ENCODE measurements at places on chromosomes 7 and 10. TPM values are rescaled to one million over a fixed set of nuclear protein-coding genes. Genes with fewer than 3 reads are reported as not detected.

GRCh38 chr7:131188367-131189339 lies 139.0 kb upstream of the MKLN1 start:
- DNase-seq: peak; percentile 44

DNA sequence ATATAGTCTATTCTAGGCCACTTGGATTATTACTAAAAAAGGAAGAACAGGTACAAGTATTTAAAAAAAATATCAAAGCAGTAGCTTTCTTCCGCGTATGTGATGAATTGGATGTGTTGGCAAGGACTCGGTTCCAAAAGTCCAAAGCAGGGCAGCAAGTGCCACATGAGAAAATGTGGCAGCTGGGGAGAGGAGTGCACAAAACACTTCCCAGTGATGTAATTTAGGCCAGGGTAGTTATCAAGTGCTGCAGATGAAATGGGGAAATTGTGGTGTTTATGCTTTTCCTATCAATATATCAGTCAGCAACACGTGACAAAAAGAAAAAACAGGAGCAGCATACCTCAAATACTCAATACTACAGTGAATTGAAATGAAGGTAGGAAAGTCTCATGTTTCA lies 7.0 kb downstream of the RHOBTB1 start:
- DNase-seq: no peak

DNA sequence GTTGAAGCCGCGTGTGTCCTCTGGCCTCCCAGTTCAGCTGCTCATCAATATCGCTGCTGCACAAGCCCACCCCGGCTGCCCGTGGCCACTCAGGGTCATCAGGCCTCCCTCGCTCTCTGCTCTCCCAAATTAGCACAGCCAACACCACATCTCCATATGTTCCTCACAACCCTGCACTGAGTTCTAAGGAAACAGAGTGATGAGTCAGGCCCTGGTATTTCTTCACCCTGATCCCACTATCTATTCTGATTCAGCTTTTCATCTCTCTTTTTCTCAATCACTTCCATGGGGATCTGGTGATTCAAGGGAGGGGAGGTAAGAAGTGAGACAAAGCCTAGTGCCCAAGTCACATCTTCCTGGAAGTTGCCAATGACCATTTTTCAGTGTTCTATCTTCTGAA lies 23.8 kb downstream of the CYTH3 start:
- no peak for DNase-seq

GRCh38 chr10:124324856-124325632 lies 93.7 kb downstream of the OAT start:
- DNase-seq: no peak

DNA sequence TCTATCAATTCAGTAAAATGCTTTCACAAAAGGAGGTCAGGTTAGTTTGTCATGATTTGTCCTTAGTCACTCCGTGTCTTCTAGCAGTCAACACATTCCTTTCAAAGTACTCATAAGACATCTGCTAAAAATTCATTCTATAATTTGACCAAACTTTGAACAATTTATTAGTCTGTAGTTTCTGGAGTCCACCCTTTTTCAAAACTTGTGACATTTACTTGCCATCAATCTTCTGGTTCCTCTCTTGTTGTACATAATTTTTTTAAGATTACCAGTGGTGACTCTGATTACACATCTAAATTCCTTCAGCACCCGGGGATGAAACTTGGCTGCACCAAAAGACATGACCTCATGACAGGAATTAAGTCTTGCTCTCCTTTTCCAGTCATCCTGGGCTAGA lies 130.1 kb downstream of the NEBL start:
- DNase-seq: no peak

DNA sequence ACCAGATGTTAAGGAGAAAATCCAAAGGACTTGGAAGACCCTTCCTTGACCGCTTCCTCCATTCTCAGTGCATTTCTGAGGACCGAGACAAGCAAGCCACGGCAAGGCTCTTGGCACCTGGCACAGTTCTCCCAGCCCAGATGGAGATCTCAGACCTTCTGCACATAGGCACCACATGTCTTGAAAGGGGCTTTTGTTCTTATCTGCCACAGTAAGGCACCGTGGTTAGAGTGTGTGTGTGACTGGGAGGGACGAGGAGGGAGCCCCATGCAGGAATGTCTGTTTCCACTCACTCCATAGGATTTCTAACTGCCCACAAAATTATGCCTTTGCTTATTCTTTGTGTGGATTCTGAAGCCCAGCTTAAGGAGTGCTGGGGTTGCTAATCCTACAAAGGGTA lies 10.3 kb upstream of the WDR86 start:
- DNase-seq: no peak

- no peak for DNase-seq
Observed at GRCh38 chr10:116157485-116157884, 115.5 kb downstream of the GFRA1 start.

GRCh38 chr10:91050371-91051034 lies 129.6 kb upstream of the ANKRD1 start:
- no peak for DNase-seq

DNA sequence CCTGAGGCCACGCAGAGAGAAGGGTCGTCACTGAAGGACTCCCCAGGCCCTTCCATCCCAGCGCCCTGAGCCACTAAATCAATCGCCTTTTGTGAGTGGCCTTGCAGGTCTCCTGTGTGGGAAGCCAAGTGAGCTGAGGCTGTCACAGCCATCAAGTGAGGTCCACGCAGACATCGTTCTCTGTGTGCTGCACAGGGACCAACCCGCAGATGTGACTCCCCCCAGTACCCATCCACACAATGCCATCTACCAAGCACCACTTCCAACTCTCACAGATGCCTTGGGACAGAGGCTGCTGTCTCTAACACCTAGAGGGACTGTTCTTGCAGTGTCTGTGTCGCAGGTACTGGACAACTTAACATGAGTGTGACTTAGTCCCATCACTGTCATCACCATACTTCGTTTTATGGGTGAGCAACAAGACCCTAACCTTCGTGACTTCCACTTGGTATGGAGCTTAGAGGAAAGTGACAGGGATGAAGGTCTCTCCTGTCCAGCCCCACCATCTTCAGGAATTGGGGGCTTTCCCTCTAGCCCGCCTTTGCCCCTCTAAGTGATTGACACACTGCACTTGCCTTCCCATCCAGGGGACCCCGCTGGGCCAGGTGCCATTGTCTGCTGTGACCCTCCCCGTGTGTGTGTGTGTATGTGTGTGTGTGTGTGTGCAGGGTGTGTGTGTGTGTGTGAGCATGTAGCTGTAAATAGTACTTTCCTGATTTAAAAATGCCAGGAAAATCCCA lies 51.4 kb upstream of the TMEM72 start:
- DNase-seq: no peak

- no peak for DNase-seq
Observed at GRCh38 chr10:79259834-79260233, 87.4 kb upstream of the PPIF start.

CLDN15 gene
- total RNA-seq: 26.1 TPM

CYP3A5 gene
- total RNA-seq: 0.41 TPM

ADAM8 gene
- 201 TPM for total RNA-seq

NEUROD6 gene
- not detected for total RNA-seq

ASIC3 gene
- 19.7 TPM for total RNA-seq

LIPM gene
- not detected for total RNA-seq

CAMK2B gene
- 0.32 TPM for total RNA-seq

All from activated naive CD4-positive, alpha-beta T cell treated with anti-CD3 and anti-CD28 coated beads, Interleukin-2, amount 50 U/mL, for 72 hours (primary cell).